ENCODE measurements at places on chromosomes 2 and 18.

GRCh38 chr2:152624805-152625204, 92.5 kb downstream of the PRPF40A start:
- DNase-seq: no peak

GRCh38 chr2:173432049-173432754, 77.5 kb downstream of the CDCA7 start:
- DNase-seq: no peak

- DNase-seq: no peak
Observed at GRCh38 chr2:37770797-37771196, 99.4 kb upstream of the CDC42EP3 start.

DNA sequence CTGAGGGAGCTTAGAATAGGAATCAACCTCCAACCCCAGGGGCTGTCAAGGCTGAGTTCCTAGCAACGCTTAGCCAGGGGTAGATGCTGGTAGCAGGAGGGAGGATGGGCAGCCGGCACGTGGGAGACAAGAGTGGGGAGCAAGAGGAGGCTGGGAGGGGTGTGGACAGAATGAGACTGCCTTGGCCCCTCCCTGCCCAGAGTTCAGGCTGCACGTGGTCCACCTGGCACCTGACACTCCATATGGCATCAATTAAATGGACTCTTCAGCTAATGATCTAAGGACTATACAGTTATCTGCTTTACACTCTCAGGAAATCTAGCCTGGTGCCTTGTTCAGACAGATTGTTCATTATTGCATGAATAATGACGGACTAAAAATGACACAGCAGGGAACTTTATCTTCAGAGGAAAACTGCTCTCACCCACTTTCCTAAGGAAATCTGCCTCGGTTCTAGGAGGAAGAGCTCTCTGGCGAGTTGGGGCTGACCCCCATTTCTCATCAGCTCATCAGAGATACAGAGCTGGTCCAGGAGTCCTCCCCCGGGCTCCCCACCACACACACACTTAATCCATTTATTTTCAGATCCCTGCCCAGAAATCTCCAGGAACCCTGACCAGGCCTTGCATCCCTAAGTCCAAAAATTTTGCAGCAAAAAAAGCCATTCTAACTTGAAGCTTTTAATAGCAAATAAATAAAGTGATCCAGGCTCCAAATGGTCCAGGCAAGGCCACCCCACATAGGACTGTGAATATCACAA, 102.1 kb upstream of the CDC42EP3 start:
- DNase-seq: no peak

GRCh38 chr18:77107292-77107691, 25.3 kb downstream of the MBP start:
- no peak for DNase-seq

GRCh38 chr2:157922815-157923214, 46.7 kb upstream of the ACVR1 start:
- DNase-seq: no peak

- DNase-seq: no peak
Observed at GRCh38 chr2:175842996-175843395, 159.1 kb downstream of the LNPK start.

Data from Calu3 (cell line).